Stimulated activated CD4-positive, alpha-beta T cell treated with anti-CD3 and anti-CD28 coated beads, Interleukin-1b, Interleukin-23, amount 100 ng/mL, for 1 hour (primary cell): ENCODE measurements at places on chromosomes 5 and 9.

DNA sequence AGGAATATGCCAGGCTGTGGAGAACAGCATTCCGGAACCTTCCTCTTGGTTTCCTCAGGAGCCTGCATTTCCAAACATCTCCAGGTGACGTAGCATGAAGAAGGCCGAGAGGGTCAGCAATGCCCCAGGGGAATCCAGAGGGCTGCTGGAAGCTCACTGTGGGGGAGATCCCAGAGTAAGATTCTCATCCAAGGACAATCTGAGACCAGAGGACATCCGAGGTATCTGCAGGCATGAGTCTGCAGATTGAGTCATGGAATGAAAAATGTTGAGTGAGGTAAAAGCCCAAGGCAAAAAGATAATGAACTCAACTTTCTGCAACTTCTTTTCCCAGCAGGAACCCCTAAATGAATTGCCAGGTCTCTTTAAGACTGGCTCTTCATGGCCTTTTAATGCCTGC lies 73.5 kb downstream of the KIF4B start:
- DNase-seq, result no peak

GRCh38 chr5:167578977-167579692 lies 712.3 kb upstream of the WWC1 start:
- DNase-seq, result no peak

GRCh38 chr9:84385386-84386040 lies 45.0 kb upstream of the SLC28A3 start:
- DNase-seq, result no peak

- no peak for DNase-seq
These were observed 619.4 kb upstream of the KLF4 start for GRCh38 chr9:108108852-108109448.

GRCh38 chr9:127201071-127201541 lies 63.5 kb upstream of the GARNL3 start:
- DNase-seq, result no peak
